ENCODE measurements at places on chromosomes 6 and 20. TPM values are rescaled to one million over a fixed set of nuclear protein-coding genes. Genes with fewer than 3 reads are reported as not detected.

Gene THBD
- 8.4 TPM for total RNA-seq

Gene BCL2L1
- 77.1 TPM for total RNA-seq

Gene PRICKLE4
- total RNA-seq, result 0.26 TPM

Gene PLCB4
- total RNA-seq, result 13.7 TPM

Gene SAMD3
- 2.8 TPM for total RNA-seq

Gene BPIFA2
- total RNA-seq, result not detected

Gene SAMD5
- 4.0 TPM for total RNA-seq

Gene CBLN4
- not detected for total RNA-seq

Gene TSHZ2
- 2.6 TPM for total RNA-seq

Gene CAP2
- total RNA-seq, result 8.6 TPM

Gene DACT2
- total RNA-seq, result not detected

Gene KCNQ5
- 4.9 TPM for total RNA-seq

Gene KIF6
- total RNA-seq, result 0.83 TPM

Gene SMLR1
- not detected for total RNA-seq

Gene NOP56
- total RNA-seq, result 114 TPM

Gene PHACTR1
- 0.26 TPM for total RNA-seq

Gene INSM1
- total RNA-seq, result not detected
